CD4-positive, alpha-beta T cell treated with Interferon alpha-2 for 1 hour (primary cell): ENCODE measurements at places on chromosomes 1 and 21.

GRCh38 chr1:3112526-3112925, 43.5 kb downstream of the PRDM16 start:
- no peak for DNase-seq

DNA sequence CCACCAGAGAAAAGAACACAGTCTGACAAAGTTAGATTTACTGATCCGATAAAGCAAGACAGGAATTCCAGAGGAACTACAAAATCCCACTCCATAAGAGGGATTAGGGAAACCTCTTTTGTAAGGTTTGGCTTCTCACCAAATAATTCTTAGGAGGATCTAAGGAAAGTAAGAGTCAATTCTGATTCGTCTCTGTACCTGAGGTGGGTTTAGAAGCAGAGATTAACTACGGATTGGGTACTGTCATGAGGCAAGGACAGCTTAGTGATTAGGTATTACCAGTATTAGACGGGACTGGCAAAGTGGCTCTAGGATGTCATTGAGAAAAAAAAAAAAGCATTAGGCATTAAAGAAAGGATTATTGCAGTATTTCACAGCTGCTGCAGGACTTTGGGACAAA, 371.7 kb upstream of the BRINP3 start:
- no peak for DNase-seq

GRCh38 chr21:26117324-26117971, 53.1 kb downstream of the APP start:
- DNase-seq = no peak

DNA sequence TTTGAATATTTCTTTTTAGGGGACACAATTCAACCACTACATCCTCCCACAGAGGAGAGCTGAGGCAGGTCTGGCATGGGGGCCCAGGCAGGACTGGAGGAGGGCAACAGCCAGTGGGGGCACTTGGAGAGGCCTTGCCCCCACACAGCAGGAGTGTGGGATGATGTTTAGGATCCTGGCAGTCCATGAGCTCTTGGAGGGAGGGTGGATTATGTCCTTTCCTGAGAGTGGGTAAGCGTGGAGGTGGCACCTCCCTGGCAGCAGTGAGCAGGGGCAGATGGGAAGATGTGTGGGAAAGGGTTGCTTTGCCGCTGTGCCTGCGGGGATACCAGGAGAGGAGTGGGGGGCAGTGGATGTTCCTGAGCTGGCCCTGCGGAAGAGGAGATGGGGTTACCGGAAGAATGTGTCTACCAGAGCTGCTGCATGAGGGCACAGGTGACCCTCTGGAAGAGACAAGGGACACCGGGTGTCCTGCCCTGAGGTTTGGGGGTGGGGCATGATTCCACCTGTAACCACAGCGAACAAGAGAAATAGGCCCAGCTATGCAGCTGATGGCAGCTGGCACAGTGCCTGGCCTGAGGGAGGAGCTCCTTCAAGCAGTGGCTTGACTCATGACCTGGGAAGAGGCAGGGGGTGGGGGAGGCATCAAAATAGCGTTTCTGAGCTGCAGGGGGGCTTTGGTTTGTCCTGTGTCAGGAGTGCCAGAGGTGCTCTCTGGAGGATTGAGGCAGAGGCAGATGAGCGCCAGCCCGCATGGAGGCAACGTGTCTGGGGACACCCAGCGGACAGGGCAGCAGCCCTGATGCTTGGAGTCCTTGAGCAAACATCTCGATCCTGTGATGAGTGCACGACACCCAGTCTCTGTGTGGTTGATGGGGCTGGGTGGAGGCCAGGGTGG, 123.9 kb upstream of the TMPRSS2 start:
- DNase-seq = no peak

- DNase-seq = no peak
Measured at GRCh38 chr1:204780630-204781029, 90.0 kb upstream of the NFASC start.

GRCh38 chr1:60444680-60445079, 371.1 kb upstream of the C1orf87 start:
- DNase-seq = no peak
